Mesenteric fat pad (tissue), 1 donor: ENCODE measurements at places on chromosomes 13 and 19. TPM values are rescaled to one million over a fixed set of nuclear protein-coding genes. Genes with fewer than 3 reads are reported as not detected.

- DNase-seq, result no peak
Measured at GRCh38 chr19:35883882-35884281, 15.5 kb downstream of the APLP1 start.

DNA sequence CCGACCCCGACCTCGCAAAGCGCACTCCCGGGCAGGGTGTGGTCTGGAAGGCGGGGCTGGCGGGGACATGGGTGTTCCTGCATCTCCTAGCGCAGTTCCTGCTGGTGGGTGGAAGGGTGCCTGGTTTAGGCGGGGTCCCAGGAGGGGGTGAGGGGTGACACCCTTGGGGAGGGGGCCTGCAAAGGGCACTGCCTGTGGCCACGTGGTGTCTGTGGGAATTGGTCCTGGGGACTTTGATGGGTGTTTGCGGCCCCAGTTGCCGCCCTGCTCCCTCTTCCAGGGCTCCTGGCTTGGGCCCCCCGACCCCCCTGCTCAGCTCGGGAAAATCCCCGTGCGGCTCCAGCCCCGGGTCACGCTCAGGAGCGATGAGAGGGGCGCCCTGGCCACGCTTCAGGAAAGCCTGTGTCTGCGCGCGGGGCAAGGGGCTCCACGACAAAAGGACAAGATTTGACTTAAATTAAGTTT is 19.1 kb downstream of the WTIP start:
- peak; percentile 82 for DNase-seq

Gene RFPL4AL1
- not detected for total RNA-seq

- no peak for DNase-seq
Measured at GRCh38 chr19:5354403-5354802, 13.8 kb upstream of the PTPRS start.

Gene CD70
- total RNA-seq, result not detected

- no peak for DNase-seq
Measured at GRCh38 chr13:97512732-97513131, 78.8 kb downstream of the RAP2A start.

DNA sequence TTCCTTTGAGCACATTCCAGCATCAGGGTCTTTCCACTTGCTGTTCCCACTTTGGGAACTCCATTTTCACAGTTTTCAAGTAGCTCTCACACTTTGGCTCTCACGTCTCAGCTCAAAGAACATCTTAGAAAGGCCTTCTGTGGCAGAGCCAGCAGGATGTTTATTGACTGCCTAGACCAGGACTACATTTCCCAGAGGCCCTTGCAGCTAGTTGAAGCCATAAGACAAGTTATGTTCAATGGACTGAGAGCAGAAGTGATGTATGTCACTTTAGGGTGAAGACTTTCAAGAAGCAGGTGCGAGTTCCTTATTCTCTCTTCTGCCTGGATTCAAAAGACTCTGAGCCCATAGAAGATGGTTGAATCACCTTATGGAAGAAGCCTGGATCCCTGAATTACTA is 4.3 kb upstream of the HAUS5 start:
- DNase-seq, result no peak

GRCh38 chr13:40764587-40765403 is 6.2 kb downstream of the MRPS31 start:
- DNase-seq, result no peak

DNA sequence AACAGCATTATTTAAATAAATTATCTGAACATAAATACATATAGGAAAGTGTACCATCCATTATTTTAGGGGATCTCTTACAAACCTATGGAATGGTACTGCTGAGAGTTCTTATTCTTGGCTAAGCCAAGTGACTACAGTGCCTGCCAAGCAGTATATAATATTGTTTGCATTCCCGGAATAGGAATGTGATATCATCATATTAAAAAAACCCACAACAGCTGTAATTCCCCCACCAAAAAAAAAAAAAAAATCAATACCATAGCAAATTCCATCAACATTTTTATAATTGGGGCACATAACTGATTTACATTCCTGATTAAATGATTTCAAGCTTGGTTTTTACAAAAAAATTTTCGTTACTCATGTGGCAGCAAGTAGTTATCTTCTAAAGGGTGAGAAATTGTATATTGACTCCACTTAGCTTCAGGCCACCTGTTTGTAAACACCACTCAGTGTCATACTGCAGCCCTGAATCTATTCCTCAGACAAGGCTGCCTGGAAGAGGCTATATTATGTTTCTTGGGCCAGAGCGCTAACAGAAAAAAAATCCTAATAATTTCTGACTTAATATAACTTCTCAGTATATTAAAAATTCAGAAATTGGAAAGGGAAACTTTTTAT is 278.1 kb downstream of the DNAJC15 start:
- no peak for DNase-seq

- DNase-seq, result peak; percentile 99
Measured at GRCh38 chr19:53867225-53868090, at the start of gene MYADM. Gene MYADM (plus strand): TSS chr19:53867883. CDS start chr19:53873530, 5,647 bp downstream.

- no peak for DNase-seq
Measured at GRCh38 chr13:74067818-74068217, 66.4 kb downstream of the KLF12 start.

DNA sequence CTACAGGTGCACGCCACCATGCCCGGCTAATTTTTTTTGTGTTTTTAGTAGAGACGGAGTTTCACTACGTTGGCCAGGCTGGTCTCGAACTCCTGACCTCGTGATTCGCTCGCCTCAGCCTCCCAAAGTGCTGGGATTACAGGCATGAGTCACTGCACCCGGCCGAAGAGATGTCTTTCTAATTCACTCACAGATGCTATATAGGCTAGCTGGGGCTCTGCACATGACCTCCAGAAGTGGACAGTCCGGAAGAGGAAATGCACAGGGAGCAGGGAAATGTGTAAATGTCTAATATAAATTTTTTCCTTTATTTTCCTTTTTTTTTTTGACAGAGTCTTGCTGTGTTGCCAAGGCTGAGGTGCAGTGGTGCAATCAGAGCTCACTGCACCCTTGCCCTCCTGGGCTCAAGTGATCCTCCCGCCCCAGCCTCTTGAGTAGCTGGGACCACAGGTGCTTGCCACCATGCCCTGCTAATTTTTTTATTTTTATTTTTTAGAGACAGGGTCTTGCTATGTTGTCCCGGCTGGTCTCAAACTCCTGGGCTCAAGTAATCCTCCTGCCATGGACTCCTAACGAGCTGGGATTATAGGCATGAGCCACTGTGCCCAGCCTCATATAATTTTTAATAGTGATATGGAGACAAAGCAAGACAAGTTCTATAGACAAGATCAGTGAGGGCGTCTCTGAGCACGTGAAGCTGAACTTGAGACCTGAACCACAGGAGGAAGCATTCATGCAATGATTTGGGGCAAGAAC is 8.4 kb downstream of the GIPC1 start:
- DNase-seq, result no peak

DNA sequence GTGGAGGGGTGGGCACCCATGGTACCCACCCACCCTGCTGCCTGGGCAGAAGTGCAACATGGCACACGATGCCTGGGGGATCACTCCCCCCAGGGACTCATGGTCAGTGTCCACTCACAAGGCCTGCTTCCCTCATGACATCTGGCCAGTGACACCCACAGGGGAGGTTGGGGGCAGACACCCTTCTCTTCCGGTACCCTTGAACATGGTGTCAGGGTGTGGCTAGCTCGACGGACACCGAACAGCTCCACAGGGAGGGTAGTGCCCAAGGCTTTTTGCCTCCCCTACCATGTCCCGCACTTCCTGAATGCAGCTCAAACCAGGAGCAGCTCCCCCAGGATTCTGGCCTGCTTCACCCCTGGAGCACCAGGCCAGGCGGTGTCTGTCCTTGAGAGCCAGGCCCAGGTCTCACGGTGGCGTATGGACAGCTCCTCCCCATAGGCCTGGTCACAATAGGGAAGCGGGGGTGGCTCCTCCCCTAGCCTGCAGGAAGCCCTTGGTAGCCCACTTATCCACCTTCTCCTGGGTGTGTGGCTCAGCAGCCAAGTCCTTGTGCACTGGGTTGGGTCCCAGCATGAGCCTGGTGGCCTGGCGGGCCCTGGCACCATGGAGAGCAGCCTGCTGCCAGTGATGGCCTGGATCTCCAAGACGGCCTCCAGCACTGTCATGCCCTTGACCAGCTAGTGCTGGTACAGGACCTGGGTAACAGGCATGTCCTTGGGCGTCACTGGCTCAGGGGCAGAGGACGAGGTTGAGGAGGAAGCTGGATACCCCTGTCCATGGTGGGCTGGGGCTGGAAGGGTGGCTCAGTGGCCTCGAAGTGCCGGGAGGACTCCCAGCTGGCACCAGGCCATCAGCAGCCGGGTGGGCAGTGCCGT is 7.8 kb downstream of the ACP4 start:
- no peak for DNase-seq
